ENCODE measurements at places on chromosomes 2 and 18.

DNA sequence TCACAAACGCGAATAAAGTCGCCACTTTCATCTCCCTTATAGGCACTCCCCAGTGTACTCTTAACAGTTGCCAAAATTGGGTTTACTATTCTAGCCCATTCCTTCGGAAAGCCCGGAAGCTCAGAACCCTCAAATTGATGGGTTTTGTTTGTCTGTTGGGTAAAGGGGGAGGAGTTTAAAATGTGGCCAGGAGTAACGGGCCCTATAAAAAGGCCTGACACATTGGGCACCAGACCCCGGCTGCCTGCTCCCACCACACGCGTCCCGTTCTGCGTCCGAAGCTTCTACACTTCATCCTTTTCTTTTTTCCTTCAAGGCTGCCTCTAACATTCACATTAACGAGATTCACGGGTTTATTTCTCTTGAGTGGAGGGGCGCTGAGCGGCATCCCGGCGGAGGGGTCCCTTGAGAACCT is 837 bp downstream of the NHEJ1 start:
- no peak for DNase-seq

- DNase-seq = no peak
These were observed 124.9 kb upstream of the PIEZO2 start for GRCh38 chr18:11274144-11274794.

GRCh38 chr2:16393500-16394071 is 272.0 kb downstream of the CYRIA start:
- no peak for DNase-seq

GRCh38 chr2:18467749-18468360 is 92.6 kb downstream of the RDH14 start:
- no peak for DNase-seq

DNA sequence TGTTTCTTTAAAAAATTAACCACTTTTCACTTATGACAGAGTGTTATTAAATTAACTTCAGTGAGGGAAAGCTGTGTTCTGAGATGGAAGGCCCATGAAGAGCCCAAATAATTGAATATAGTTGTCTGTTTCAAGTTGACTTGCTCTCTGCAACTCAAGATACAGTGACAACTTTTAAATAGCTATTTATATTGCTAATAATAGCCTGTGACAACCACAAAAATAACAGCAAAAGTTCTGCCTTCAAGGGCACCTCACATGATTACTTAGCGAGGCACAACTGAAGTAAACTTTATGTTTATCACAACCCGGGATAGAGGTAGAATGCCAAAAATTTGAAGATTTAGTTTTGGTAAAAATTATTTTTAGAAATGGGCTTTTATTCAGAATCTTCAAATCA is 167.3 kb upstream of the SCN7A start:
- no peak for DNase-seq

- no peak for DNase-seq
These were observed 63.0 kb upstream of the PSMD14 start for GRCh38 chr2:161245261-161245553.

DNA sequence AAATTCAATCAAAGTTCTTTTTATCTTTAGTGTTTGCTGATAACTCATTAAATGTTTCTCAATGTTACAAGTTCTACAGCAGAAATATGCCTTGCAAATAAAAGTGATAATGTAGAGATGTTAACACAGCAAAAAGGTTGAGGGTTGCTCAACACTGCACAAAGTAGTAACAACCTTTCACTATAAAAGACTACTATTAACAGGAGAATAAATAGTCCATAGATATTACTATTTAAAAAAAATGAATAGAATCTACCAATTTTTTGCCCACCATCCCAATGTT is 378.1 kb downstream of the RBM43 start:
- no peak for DNase-seq

GRCh38 chr18:38367473-38367872 is 801.9 kb upstream of the CELF4 start:
- no peak for DNase-seq

GRCh38 chr2:157825885-157826284 is 50.2 kb downstream of the ACVR1 start:
- DNase-seq = no peak

DNA sequence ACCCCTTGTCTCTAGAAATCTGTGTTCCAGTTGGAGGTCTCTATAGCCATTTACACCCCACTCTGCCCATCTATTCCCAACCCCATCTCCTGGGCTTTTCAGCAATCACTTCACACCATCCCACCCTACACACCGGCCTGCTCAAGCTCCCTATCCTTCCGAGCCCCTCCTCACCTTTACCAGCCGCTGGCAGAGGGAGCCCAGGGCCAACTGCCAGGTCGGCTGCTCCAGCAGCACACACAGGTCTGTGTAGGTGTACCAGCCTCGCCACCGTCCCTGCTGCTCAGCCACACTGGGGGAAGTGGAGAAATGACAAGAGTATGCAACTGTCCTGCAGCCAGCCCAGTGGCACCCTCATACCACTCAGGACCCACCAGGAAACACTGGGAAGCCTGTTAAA is 3.3 kb upstream of the SLC23A3 start:
- no peak for DNase-seq

DNA sequence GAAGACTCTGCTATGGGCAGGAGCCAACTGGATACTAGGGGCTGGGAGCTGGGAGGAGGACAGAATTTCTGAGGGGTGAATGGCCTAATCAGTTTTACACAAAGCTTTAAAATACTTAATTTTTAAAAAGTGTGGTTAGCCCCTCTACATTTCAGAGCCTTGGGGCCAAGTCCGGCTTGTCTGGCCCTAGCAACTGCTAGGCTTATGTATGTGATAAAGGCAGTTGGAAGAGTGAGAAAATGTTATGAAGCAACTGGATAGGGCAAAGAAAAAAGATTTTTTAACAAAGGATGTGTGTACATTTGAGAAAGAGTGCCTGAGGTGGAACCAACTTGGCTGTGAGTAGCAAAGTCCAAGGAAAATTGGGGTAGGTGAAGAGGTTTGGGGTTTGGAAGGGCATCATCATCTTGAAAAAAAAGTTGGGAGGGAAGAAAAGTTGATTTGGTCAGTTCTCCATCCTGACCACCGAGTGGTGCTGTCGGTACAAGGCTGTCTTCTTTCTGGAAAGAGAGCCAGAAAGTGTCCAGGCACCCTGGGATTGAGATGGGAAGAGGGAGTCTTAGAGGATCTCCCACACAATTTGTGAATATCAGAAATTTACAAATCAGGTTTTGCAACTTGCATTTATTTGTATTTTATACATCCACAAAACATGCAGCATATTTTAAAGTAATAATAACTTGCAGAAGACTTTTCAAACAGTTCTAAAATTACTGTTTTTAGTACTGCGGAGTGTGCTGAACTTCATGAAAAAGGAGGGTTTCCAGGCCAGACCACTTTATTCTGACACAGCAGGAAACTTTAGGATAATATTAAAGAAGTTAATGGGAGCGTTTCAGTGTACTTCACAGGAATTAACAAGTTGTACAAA is 10.5 kb upstream of the CDK15 start:
- no peak for DNase-seq

DNA sequence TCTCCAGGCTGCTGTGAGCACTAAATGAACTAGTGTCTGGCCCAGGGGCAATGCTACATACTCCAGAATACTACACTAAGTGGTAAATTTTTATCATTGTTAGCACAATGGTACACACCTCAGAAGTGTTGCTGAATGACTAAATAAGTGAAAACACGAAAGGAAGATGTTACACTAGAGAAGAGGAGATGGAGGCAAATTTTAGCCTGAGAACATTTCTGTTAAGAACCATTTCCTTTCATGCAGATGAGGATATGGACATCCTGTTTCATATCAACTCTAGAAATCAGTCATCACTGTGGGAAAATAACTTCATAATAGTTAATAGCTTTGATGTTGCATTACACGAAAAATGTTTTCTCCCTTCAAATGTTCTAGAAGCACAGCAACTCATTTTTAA is 117.6 kb upstream of the STK17B start:
- DNase-seq = no peak

DNA sequence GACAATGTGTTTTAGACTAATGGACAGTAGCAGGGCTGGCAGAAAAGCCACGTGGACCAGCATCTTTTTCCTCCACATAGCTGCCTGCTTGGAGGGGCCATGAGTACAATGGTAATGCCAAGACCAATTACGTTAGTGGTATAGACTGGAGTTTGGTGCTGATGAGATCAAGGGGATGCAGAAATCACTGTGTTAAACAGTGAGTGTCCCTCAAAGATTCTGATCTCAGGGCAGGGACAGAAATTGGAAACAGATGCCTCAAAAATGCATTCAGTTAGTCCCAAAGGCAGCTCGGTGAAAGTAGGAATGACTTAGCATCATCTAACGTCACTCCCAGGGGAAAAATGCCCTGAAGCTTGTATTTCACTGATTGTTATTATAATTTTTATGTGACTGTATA is 72.4 kb downstream of the SLC16A14 start:
- DNase-seq = no peak

GRCh38 chr18:76420898-76421684 is 74.0 kb downstream of the ZNF516 start:
- DNase-seq = no peak

GRCh38 chr2:3075991-3076340 is 301.7 kb downstream of the EIPR1 start:
- DNase-seq = no peak

GRCh38 chr2:105125920-105126319 is 88.1 kb downstream of the MRPS9 start:
- no peak for DNase-seq

GRCh38 chr2:239832490-239833268 is 192.5 kb downstream of the NDUFA10 start:
- no peak for DNase-seq

DNA sequence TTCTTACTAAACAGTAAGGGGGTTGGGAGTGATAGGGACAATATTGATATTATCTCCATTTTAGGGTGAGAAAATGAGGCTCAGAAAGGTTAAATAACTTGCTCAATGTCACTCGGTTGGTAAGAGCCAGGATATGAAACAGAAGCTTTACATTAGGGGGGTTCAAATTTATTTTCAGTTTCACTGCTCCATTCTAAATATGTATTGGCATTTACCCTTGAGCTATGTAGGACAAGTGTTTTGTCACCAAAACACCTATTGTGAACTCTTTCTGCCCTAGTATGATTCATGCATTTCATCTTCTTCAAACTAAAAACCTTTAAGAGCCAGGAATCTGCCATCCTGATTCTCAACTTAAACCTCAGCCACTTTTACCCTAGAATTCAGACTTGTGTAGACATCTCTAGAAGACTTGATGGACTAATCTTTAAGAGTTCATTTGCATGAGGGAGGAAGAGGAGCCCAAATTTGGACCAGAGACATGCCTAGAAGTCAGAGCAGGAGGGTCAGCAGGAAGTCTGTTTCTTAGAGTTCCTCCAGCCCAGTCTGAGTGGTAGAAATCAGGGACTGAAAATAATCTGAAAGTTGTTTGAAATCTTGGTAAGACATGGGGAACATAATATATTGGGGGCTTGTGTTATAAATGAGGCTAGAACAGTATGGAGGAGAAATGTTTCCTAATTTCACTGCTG is 129.4 kb upstream of the ATP5MC3 start:
- no peak for DNase-seq

DNA sequence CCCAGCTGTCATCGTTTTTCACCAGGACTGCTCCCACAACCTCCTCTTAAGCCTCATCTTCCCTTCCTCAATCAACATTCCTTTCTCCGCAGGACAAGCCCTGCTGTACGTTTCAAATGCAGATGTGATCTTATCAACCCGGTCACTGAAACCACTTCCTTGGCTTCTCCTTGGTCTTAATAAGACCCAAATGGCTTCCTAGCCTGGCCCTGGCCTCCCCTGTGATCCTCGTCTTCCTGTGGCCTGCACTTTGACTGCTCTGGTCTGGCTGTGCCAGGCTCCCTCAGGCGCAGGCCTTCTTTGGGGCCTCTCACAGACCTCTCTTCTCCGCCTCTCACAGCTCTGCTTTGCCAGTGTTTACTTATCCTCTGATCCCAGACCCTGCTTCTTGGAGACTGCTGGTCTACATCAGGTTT is 4.7 kb upstream of the ADNP2 start:
- DNase-seq = no peak

- no peak for DNase-seq
These were observed 76.4 kb downstream of the HDAC4 start for GRCh38 chr2:239324456-239324855.

DNA sequence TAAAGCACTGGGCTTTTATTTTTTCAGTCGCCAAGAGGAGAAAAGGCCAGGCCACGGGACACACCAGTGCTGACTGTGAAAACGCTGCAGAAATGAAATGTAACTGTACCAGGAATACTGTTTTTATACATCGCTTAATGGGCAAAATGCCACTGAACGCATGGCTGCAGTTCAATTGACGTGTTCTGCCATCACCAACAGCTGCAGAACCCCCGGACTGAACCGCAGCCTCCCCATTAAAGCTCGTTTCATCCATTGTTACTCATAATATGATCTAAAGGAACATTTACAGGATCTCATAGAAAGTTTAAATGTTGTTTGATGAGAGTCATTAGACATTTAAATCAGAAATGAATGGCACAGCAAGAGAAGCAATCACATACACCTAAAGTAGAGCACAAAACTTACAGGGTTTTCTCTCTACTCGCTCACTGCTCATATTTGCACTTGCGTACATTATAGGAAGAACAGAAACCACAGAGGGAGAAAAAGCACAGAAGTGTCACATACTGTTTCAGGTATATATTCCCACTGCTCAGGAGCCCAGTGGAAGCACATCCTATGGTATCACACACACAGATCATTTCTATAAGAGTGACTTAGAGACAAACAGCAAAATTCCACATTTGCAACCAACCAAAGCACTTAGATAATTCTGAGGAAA is 35.3 kb downstream of the TCF4 start:
- DNase-seq = no peak

DNA sequence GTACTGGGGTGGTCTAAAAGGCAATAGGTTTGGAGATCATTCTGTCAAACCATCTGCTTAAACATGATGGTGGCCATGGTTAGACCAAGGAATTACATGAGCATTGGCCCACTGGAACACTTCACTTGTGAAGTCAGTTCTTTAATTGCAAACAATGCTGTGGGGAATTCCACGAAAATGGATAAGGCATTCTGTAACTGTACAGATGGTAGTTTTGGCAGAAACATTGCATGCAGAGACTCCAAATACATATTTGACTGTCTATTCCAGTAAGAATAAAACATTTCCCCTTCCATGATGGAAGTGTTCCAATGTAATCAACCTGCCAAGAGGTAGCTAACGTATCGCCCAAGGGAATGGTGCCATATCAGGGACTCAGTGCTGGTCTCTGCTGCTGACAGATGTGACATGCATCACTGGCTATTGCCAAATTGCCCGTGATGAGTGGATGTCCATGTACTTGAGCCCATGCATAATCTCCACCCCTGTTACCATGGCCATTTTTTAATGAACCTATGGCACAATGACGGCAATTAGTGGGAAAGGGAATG is 417.9 kb downstream of the CDH7 start:
- DNase-seq = no peak

- no peak for DNase-seq
These were observed 396.6 kb upstream of the TRIB2 start for GRCh38 chr2:12320027-12320734.
